Esophagus squamous epithelium (tissue), 5 donors: ENCODE measurements at places on chromosomes 1 and 21.

DNA sequence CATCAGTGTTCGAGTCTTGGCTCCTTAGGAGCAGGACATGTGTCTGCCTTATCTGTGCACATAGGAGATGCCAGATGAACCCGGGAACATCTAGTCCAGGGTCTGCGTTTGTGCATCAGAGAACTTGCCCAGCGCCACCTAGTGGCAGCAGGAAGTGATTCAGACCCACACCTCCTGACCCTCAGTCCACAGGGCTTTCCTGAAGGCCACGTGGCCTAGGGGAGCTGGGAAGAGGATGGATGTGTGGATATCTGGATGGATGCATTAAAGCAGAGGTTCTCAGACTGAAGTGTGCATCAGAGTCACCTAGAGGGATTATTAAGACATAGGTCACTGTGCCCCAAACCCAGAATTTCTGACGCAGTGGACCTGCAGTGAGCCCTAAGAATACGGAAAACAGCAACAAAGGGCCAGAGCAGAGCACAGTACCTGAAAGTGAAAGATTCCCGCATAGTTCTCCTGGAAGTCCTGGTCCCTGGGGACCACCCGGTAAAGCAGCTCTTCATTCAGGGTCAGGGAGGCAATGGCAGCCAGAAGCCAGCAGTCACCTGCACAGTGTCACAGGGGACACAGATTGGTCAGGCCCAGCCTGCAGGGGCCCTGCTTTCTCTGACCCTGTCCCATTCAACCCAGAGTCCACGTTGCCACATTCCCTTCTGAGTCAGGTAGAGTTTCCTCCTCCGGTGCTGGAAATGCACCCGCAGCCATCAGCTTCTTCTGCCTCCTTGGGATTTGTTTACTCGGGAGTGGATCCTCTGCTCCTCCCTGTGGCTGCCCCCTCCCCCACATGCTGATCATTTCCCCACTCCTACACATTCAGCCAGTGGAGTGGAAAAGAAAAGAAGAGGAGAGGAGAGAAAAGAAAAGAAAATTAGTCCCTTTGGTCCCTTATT lies 37.0 kb downstream of the CAPN8 start:
- DNase-seq: no peak

DNA sequence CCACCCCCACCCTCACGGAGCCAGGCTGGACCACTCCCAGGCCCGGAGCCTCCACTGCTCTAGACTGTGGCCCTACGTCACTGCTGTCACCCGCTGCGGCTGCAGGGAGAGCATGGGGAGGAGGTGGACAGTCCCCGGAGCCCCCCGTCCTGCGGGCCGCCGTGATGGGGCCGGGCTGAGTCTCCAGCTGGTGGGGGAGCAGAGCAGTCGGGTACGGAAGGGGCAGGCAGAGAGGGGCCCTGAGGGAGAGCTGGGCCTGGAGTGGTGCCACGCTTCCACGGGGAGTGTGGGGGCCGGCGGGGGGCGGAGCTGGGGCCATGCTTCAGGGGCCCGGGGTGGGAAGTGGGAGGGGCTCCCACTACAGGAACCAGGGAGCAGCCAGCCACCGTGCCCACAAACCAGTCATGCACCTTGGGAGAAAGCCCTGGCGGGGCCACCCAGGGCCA lies 98.9 kb upstream of the KCNK1 start:
- no peak for DNase-seq

DNA sequence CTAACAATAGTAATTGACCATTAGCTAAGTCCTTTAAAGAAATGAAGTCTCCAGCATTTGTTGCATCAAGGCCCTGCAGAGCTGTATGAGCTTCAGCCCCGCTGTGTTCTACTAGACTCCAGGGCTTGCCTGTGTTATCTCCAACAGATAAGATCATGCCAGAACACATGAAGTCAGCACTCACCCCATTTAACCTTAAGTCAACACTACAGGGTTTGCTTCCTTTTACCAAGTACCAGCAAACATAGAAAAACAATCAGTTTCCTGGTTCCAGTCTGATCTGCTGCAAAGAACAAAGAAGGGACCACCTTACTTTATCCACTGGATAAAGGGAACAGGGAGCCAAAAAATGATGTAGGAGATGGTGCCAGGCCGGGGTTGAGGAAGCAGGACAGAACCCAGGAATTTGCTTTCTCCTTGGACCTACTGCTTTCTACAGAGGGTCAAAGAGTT lies 41.3 kb upstream of the ENAH start:
- DNase-seq: no peak

DNA sequence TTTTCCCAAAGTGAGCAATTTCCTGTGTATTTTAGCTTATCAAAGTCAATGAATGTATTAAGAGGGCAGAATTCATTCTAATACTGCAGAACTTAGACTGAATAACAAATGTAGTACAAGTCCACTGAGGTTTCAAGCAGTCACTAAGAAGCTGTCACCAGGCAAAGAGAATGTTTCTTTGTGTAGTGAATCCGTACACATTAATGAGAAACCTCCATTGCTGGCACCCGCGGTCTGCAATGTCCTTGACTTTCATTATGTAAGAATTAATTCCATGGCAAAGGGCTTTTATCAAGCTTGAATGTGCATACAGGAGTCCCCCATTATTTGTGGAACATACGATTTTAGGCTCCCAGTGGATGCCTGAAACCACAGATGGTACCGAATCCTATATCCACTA lies 719.5 kb upstream of the TMPRSS15 start:
- no peak for DNase-seq

- no peak for DNase-seq
Observed at GRCh38 chr1:154155251-154155650, 378 bp upstream of the NUP210L start.

DNA sequence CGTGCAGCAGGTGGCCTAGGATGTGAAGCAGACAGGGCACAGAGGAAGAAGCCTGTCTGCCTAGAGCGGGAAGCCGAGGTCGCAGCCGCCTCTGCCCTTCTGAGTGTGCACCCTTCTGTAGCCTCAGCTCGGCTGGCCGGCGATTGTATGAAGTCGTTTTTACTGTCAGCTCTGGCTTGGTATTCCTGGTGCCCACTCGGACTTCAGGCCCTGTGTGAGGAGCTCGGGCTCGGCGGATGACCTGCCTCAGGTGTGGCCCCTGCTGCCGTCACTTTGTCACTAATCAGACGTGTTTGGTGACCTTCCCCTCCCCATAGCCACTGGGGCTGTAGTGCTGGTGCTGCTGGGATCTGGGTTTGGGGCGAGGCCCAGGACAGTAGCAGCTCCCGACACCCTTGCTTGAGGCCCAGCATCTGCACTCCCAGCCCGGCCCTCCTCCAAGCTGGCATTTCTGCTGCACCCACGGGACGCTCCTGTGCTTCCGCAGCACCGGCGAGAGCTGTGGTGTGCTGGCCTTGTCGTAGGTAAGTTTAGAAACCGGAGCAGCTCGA lies 18.1 kb downstream of the SLX9 start:
- DNase-seq: no peak

- DNase-seq: no peak
Observed at GRCh38 chr1:206835186-206835585, 30.2 kb upstream of the IL20 start.

DNA sequence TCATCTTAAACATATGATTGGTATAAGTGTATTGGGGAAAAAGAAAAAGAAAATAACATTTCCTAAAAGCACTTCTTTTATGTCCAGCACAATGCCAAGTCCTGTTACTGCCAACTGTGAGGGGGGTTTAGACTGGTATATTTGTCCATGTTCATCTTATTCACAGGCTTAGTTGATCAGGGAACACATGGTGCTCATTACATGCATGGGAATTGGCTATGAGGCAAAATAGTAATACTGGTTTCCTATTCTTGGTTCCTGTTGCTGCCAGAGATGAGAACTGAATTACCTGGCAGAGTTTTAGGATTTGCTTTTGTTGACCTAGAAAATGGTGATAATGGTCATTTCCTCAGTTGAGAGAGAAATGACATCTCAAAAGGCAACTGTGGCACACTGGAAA lies 398.8 kb downstream of the DUSP10 start:
- DNase-seq: no peak

DNA sequence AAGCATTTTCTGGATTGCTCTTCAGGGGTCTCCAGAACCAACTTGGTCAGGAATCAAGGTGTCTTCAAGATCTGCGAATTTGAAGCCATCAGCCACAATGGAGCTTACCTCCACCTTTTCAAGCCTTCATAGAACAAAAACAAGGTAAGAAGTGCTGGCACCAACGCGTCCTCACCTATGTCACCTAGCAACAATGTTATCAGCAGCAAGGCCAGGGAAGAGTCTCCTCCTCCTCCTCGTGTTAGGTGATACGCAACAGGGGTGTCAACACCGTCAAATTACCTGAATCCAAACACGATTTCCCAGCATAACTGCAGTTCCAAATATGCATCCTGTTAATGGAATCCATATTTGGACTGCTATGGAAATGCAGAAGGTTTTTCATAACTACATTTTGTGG lies 4.1 kb upstream of the TIAM1 start:
- DNase-seq: no peak

- no peak for DNase-seq
Observed at GRCh38 chr21:45295576-45296365, 8.1 kb upstream of the POFUT2 start.

DNA sequence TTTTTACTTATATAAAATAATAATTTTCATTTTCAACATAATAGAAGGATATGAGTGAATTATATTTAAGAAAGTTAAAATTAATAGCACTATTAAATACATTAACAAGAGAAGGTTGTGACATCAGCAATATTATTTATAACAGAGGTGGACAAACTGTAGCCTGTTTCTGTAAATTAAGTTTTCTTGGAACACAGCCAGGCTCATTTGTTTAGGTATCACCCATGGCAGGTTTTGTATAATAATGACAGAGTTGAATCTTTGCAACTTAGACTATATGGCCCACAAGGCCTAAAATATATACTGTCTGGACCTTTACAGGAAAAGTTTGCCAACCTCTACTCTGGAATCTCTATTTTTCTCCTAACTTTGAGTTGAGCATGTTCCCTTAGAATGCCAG lies 42.8 kb upstream of the CACYBP start:
- DNase-seq: no peak

- no peak for DNase-seq
Observed at GRCh38 chr1:43197343-43198127, 25.4 kb downstream of the CFAP57 start.

DNA sequence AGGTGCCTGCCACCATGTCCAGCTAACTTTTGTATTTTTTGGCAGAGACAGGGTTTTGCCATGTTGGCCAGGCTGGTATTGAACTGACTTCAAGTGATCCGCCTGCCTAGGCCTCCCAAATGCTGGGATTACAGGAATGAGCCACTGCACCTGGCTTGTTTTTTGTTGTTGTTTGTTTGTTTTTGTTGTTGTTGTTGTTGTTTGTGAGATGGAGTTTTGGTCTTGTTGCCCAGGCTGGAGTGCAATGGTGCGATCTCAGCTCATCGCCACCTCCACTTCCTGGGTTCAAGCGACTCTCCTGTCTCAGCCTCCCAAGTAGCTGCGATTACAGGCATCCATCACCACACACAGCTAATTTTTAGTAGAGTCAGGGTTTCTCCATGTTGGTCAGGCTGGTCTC lies 7.1 kb upstream of the L1TD1 start:
- DNase-seq: no peak

- DNase-seq: no peak
Observed at GRCh38 chr1:115648717-115649691, 7.2 kb downstream of the VANGL1 start.

GRCh38 chr1:50422946-50423669 lies at the start of gene DMRTA2:
TSS of gene DMRTA2 (minus strand) at chr1:50423443. CDS start at chr1:50421536, 1,907 bp downstream.
- no peak for DNase-seq

DNA sequence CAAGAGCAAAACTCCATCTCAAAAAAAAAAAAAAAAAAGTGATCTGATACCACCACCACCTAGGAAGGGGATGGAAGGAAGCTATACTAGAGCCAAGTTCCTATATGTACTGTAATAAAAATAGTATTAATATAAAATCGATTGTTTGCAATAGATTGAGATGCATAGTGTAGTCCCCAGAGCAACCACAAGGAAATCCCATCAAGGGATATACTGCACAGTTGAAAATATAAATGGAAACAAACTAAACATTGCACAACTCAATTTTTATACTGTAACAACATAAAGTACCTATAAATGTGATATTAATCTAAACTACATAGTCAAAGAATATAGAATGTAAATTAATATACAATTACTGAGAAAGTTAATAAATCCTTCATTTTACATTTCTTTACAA lies 20.9 kb upstream of the PSMG1 start:
- DNase-seq: no peak

GRCh38 chr1:42157667-42158066 lies 4.5 kb downstream of the GUCA2B start:
- no peak for DNase-seq

- no peak for DNase-seq
Observed at GRCh38 chr1:85351202-85351828, 74.9 kb upstream of the BCL10 start.

- no peak for DNase-seq
Observed at GRCh38 chr21:15968776-15969310, 239.1 kb downstream of the USP25 start.

DNA sequence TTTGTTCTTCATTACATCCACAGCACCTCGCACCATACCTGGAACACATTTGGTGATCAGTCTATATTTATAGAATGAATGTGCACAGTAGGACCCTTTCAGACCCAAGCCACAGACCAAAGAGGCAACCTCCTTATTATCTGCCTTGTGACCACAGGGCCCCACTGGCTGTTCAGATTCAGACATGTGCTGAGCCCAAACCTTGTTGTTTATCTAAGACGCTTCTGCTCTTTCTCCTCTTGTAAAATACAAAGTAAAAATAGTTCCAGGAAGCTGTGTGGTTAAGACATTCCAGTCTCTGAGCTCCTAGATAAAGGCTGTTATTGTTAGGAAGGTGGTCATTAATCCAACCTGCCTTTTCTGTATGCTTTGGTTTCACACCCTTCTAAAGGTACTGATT lies 3.6 kb upstream of the SCMH1 start:
- DNase-seq: no peak

DNA sequence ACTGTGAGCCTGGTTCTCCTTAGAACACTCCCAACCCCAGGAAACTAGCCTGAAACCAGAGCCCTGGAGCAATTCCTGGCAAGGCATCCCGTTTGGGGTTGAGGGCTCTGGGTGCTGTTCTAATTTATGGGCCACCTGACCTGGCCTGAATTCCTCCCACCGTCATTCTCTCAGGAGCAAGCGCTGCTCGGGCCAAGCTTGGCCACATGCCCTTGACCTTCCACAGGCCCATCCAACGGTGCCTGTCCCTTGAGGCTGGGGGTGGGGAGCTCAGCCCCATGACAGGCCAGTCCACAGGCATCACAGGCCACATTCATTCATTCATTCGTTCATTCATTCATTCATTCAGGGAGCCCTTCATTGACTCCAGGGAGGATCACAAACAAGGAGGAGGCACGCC lies 5.3 kb downstream of the PADI2 start:
- no peak for DNase-seq

DNA sequence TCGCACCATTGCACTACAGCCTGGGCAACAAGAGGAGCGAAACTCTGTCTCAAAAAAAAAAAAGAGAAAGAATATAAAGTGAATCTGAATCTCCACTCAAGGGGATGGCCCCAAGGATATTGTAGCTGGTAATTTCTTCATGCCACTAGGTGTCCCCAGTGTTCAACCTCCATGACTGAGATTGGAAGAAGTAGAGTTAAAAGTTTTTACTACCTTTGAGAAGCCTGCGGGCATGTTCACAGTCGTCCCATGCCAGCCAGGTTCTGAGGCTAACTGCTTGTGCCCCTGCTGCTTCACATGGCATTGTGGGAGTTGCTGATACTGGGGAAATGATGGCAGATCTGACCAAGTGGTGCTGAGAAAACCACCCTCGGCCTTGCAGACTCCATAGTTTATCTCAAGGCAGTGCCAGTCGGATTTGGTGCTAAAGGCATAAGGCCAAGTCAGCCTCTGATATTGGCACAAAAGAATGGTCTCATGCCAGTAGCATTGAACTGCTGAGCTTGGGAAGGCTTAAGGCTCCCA lies 10.8 kb upstream of the SHISA4 start:
- no peak for DNase-seq
